ENCODE measurements at places on chromosomes 11 and 22.

DNA sequence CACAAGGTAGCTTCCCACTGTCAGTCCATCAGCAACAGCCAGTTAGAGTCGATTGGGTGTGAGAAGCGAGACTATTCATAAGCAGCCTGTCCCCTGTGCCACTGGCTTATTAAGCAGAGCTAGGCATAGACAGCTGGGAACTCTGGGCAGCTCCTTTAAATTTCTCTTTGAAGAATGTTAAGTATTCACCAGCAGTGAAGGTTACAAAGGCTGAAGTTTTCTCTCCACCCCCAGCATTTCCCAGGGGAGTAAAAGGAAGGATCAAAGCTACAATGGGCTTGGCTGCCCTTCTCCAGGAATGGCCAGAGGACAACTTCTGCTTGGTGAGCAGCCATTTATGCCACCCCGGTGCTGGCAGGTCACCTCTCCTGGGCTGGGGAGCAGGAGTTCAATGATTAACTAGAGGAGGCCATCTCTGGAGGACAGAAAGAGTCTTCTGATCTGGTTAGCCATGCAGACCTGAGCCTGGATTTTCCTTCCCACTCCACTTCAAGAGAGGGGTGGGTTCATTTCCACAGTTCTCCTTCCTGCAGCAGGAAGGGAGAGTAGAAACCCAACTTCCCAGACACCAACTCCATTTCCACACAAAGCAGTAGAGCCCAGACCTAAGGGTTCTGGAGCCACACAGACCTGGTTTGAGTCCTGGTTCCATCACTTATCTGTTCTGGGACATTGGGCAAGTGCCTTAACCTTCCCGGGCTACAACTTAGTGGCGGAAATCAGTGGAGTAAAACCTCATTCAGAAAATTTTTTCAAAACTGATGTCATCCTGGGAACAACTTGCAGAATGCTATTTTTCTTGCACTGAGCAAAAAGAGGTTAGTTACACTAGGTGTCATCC, 22.6 kb downstream of the POU2AF3 start:
- no peak for DNase-seq

DNA sequence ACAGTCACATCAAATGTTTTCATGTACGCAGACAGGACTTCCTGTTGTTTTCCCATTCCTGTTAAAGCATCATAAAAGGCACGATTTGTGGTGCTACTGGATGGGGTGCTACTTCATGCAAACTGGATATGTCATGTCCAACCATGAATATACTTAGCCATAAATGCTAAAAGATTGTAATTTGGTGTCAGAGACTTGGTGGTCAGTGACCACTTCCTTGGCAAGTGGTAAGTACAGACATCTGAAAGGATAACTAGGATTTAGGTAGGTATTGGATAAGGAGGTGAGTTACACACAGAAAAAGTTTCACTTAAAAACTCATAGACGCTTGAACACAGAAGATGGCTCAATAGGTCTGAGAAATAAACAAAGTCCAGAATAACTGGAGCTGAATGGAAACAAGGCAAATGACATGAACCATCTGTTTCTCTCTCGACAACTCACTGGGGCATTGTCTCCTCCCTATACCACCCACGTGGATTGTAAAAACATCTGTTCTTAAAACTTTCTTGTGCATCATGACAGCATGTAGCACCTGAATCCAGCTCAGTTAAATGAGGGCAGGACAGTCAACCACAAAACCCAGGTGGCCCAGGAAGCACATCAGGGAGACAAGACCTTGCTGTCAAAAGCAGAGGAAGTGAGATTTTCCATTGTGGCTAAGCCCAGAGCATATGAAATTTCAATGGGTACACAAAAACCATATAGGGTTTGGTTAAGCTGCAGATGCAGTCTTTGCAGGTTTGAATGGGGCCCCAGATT, 22.1 kb upstream of the IGLL5 start:
- no peak for DNase-seq

DNA sequence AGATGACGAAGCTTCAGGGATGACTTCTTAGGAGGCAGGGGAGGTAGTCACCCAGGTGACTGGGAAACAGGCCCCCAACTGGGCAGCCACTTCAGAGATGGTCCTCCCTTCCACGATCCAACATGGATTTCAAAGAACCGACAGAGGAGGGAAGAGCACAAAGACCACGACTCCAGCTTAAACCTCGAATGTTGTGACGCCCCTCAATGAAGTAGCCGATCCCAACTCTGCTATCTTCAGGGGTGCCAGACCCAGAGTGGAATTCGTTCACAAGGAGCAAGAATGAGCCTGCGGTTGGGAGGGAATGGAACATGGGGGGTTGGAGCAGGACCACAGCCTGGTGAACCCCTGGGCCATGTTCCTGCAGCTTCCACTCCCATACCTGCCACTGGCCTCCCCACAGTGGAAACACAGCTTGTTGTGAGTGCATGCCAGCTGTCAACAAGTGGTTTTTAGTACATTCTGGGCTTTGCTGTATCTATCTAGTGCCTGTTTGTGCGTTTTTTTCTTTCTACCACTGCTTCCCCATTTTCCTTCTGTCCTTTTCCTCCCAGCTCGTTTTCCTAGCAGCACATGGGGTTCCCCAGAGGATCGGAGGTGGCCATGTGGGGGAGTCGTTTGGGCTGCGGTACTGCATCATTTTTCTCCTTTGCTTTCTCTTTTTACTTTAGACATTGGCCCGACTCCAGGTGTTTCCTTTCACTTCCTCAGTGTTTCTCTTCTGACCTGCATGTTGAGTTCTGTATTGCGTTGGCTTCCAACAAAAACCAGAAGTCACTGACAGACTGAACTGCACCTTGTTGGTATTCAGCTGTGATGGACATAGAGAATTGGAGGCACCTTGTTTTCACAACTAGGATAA, 65.8 kb downstream of the MORC2 start:
- DNase-seq = no peak

DNA sequence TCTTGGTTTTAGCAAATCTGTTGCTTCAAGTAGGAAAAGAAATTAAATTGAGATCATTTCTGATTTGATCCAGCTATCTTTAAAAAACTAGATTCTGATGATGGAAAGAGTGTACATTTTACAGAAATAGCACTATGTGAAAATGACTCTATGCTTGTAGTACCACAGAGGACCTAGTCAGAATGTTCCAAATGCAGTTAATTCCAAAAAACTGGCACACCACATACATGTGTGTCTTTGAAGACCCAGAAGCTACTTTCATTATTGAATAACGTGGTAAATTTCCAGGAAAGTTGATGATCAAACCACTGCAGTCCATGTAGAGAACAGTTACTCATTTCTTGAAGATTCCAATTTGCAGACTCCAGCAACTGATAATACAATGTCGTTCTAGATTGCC, 3.8 kb downstream of the ELMOD1 start:
- no peak for DNase-seq

Data from NCI-H69 (cell line).